ENCODE measurements at places on chromosomes 3 and 15. TPM values are rescaled to one million over a fixed set of nuclear protein-coding genes. Genes with fewer than 3 reads are reported as not detected.

SLC7A14 gene
- total RNA-seq: not detected

CASR gene
- 0.23 TPM for total RNA-seq

COL6A5 gene
- not detected for total RNA-seq

GOLGA6D gene
- total RNA-seq: not detected

LYZL4 gene
- not detected for total RNA-seq

LINGO1 gene
- 0.17 TPM for total RNA-seq

MGLL gene
- total RNA-seq: 1.7 TPM

C3orf49 gene
- not detected for total RNA-seq

HOMER2 gene
- 10.9 TPM for total RNA-seq

CHL1 gene
- total RNA-seq: not detected

PLSCR5 gene
- not detected for total RNA-seq

GPR62 gene
- total RNA-seq: 0.10 TPM

SPATA12 gene
- total RNA-seq: not detected

All from activated T-cell treated with anti-CD3 and anti-CD28 coated beads, Interleukin-2, amount 50 U/mL, for 72 hours (primary cell).